ENCODE measurements at places on chromosomes 7 and 10.

DNA sequence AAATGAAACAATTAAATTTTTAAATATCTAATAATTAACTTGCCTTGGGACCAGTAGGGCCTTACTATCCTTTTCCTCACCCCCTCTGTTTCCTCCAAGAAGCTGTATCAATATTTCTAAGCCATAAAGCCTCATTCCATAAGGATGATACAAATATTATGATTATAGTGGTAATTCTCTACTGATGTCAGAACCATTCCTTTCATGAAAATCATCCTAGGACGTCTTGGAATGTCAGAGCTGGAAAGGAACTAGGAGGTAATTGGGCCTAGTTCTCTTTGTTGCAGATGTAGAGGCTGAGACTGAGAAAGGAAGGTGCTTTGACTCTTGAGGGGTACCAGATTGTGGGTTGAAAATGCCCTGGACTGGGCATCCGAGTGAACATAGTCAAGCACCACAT is 766.7 kb upstream of the GHITM start:
- no peak for DNase-seq

- no peak for DNase-seq
Observed at GRCh38 chr10:30829901-30830300, 200.3 kb upstream of the LYZL2 start.

DNA sequence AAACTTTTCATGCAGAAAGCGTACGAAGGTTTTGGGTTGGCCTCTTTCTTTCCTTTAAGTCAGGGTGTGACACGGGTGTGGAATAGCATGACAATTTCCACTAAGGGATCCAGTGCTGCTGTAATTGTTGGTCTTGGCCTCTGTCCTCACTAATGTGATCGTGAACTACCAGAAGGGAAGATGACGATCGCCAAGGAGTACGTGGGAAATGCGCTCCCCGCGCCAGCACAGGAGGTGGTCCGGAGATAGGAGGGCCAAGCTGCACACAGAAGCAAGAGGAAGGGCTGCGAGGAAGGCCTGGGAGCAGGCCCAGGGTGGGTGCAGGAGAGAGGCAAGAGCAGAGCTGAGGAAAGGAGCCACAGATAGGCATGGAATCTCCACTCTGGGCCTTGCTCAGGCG is 79.7 kb upstream of the PODXL start:
- no peak for DNase-seq

DNA sequence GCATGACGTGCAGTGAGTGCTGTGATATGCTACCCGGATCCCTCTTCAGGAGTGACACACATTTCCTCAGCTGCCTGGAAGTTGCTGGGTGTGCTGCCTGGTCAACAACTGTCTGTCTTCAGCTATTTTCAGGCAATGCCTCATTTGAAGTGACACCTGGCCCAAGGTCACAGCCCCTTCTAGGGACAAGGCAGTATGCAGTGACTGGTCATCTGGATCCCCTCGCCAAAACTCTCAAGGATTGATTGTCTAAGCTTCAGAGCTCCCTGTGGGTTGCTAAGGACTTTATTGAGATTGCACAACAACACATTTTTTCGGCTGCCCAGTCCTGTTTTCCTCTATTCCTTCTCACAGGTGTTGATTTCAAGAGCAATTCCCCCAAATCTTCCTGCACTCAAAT is 108.8 kb downstream of the GNAI1 start:
- DNase-seq: no peak

GRCh38 chr10:118669020-118669791 is 73.8 kb upstream of the PRLHR start:
- no peak for DNase-seq

DNA sequence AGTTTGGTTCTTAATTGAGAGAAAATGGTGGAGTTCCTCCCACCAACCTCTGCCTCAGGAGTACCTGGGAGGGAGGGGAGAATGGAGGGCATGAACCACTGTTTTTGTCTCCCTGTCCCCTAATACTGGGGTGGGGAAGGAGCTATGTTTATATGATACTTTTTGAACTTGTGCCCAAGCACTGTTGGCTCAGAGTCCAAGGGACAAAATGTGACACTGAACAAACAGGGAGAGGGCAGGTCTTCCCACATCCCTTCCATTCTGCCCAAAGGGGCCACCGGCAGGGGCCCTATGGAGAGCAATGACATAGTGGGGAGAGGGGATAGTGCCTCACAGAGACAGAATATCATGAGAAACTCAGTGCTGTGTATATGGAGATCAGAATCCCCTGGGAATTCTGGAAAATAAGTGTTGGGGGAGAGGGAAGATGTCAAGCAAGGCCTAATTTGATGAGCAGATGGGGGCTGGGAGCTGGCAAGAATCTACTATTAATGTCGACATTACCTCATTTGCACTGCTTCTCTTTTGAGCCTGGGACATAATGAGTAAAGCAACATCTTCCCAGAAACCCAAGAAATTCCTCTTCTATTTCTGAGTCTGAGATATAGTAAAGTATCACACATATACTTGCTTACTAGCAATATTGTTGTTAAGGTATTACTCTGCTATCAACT is 180.6 kb downstream of the CYP26A1 start:
- DNase-seq: no peak

DNA sequence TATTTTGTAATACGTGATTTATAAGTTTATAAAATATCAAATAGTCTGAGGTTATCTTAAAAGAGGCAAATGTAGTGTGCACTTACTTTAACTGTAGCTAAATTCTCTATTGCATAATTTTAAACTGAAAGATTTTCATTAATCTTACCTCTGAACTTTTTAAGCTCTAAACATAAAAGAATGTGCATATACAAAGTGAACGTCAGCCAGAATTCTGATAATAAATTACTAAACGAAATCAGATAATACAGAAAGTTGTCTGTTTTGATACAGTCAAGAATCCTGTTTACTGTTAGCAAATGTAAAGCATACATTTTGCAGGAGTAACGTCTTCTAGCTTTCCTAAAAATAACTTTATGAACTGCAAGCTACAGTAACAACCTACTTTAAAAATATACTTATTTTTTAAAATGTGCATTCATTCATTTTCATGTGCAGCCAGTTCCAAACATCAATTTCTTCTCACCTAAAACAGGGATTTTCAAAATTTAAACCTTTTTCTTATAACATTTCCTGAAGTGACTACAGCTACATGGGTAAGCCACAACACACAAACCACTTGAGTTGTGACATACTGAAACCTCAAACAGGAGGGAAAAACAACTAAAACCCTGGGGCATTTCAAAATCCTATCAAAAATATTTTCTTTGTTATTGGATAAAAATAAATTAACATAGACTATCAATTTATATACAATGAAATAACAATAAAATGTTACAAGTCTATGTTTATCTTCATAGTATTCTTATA is 92.7 kb downstream of the RNLS start:
- DNase-seq: no peak

DNA sequence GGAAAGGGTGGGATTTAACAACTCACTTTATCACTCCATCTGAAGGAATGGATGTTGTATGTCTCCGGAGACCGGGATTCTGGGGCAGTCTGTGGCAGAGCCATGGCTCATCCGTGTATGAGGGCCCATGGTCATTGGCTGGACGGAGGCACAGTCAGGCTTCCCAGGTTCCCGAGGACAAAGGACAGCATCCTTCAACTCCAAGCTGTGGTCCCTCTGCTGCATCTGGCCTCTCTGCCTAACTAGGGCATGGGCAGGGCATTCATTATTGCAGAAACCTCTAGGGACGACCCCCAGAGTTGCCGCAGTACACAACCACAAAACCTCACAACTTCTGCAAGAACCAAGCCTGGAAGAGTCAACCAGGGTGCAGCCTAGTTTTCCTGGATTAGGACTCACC is 525.2 kb downstream of the GLRX3 start:
- DNase-seq: no peak

DNA sequence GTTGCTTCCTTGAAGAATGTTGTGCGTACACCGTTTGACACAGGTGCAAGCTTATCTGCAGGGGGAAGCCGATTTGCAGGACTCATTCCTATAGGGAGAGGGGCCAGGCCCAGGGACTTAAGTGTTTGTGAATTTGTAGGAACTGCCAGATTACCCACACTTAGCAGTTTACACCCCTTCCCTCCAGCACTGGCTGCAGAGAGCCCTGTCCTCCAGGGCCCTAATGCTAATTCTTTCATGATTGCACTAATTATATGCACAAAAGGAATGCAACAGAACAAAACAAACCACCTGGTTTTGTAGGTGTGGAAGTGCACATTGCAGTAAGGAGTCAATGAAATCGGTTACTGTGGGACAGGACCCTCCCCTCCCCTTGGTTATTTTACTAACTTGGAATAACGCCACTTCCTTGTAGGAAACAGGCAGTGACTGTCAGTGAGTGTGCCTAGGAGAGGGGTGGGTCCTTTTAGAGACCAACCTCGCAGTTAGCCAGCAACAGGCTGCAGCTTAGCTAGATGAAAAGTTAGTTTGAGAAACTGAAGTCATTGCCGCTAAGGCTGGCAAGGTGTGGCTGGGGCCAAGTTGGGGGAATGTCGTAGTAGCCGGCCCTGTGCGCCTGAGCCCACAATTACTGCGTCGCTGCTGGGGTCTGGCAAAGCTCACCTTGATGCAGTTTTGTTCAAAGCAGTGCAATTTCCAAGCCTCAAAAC is 60.6 kb downstream of the CUX1 start:
- DNase-seq: no peak

- DNase-seq: peak; percentile 71
Observed at GRCh38 chr7:2530071-2530987, 10.8 kb downstream of the LFNG start.

DNA sequence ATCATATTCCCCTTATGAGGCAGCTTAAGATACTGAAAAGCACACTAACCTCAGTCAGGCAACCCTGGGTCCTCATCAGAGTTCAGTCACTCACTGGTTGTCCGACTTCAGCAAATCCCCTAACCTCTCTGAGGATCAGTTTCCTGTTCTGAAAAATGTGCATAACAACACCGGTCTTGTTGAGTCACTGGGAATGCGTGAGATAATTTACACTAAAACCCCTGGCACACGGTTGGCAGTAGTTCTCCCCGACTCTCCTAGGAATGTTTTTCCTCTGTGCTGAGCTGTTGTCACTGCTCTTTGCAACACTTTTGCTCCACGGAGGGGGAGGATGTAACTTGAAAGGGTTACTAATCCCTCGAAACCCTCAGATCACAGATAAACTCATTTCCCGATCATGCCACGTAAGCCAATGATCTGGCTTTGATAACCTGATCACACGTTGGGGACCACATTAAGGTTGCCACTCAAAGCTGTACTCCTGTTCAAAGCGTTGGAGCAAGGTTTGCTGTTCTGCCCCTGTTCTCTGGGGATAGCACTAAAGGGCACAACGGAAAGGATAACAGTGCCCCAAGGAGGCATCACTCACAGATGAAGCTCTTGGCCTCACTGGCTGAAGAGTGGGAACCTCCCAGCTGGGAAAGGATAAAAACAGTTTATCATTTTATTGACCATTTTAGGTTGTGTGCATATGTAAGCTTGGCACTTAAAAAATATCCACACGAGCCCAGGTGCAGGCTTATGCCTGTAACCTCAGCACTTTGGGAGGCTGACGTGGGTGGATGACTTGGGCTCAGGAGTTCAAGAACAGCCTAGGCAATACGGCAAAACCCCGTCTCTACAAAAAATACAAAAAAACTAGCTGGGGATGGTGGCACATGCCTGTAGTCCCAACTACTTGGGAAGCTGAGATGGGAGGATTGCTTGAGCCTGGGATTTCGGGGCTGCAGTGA is 5.0 kb upstream of the RBM17 start:
- peak; percentile 54 for DNase-seq

DNA sequence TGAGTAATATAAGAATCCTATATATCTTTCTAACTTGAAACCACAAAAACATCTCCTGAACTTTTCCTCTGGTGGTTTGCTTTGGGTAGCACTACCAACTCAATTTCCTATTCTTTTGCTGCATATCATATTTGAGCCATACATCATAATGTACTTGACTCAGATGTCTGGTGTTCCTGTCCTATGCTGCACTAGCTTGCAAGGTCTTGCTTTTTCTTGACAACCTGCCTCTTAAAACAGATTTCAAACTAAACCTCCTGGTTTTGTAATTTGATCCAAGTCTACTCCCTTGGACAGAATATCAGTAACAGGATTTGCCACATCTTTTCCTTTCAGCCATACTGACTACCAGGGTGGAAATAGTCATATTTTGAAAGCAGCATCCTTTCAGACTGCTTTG is 520.3 kb upstream of the LRRTM3 start:
- DNase-seq: no peak

DNA sequence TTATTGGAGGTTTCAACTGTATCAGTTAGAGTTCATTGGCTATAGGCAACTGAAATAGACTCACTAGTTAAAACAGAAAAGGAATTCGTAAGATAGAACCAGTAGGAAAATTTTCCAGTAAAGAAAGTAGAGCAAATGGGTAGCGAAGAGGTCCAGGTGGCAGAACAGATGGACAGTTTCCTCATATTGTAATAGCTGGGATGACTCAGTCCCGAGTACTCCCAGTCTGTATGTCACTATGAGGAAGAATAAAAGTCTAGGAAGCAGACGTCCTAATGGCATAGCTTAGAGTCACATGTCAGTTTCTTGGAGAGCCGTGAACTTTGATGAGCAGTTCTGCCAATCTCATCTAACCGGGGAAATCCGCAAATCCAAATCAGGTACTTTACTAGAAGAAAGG is 95.3 kb downstream of the RNF32 start:
- no peak for DNase-seq

All from activated CD4-positive, CD25-positive, alpha-beta regulatory T cell (primary cell).